Large intestine (tissue), 12 donors: ENCODE measurements at places on chromosomes 7 and 10. TPM values are rescaled to one million over a fixed set of nuclear protein-coding genes. Genes with fewer than 3 reads are reported as not detected.

The HOXA9 gene
- polyA plus RNA-seq: 0.33 TPM

The KNDC1 gene
- polyA plus RNA-seq: 18.8 TPM

The SPDYE18 gene
- 1.2 TPM for polyA plus RNA-seq

The HYAL4 gene
- not detected for polyA plus RNA-seq

The TSPAN15 gene
- 37.9 TPM for polyA plus RNA-seq

The NANOS1 gene
- polyA plus RNA-seq: 1.9 TPM

The VWC2 gene
- 0.63 TPM for polyA plus RNA-seq

The ATP5F1C gene
- polyA plus RNA-seq: 318 TPM

The CYP2C19 gene
- polyA plus RNA-seq: 26.9 TPM

The FFAR4 gene
- polyA plus RNA-seq: 0.51 TPM

The GIMAP5 gene
- 9.0 TPM for polyA plus RNA-seq

The GPER1 gene
- polyA plus RNA-seq: 1.1 TPM

The OR2A42 gene
- polyA plus RNA-seq: 0.34 TPM

The CYP3A4 gene
- 14.3 TPM for polyA plus RNA-seq

The GPR158 gene
- 0.33 TPM for polyA plus RNA-seq

The HECW1 gene
- polyA plus RNA-seq: 0.36 TPM

The ACTL6B gene
- polyA plus RNA-seq: 2.9 TPM

The CPN1 gene
- polyA plus RNA-seq: 0.06 TPM

The ATP6V0E2 gene
- polyA plus RNA-seq: 15.6 TPM

The SLC25A13 gene
- polyA plus RNA-seq: 41.0 TPM

The NEUROG3 gene
- 3.1 TPM for polyA plus RNA-seq

The SPDYE5 gene
- 2.0 TPM for polyA plus RNA-seq

The PLA2G12B gene
- polyA plus RNA-seq: 54.3 TPM

The HGF gene
- 2.8 TPM for polyA plus RNA-seq

The SERPINE1 gene
- polyA plus RNA-seq: 1.7 TPM

The CUZD1 gene
- polyA plus RNA-seq: 0.90 TPM

The SPDYE16 gene
- polyA plus RNA-seq: 1.2 TPM

The MKX gene
- 0.40 TPM for polyA plus RNA-seq

The ELAPOR2 gene
- polyA plus RNA-seq: 8.2 TPM

The ITGB8 gene
- polyA plus RNA-seq: 26.8 TPM

The LSM8 gene
- 44.3 TPM for polyA plus RNA-seq

The IDI2 gene
- polyA plus RNA-seq: not detected
